ENCODE measurements at places on chromosomes 11 and 22.
A peak's percentile ranks its signal among the peaks of the same experiment; 100 is the strongest.

DNA sequence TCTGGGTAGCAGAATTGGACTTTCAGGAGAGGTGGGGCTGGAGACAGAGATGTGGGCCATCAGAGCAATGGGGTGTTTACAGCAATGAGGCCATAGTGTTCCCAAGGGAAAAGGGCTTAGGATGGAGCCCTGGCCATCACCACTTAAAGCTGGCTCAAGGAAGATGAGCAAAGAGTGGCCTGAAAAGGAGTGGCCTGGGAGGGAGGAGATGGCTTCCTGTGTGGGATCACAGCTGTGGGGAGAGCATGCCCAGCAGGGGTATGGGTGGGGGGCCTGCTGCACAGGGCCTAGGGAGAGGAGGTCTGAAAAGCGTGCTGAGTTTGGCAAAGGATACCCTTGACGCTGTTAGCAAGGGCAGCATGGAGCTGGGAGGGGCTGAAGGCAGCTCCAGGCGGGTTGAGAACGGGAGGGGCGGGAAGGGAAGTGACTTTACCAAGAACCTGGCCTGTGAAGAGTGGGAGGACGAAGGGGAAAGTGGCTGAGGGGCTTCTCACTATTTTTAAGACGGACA lies 13.9 kb downstream of the LRRC32 start:
- no peak for DNase-seq

GRCh38 chr11:63670433-63671321 lies 499 bp downstream of the ATL3 start:
- DNase-seq: peak; percentile 61

- no peak for DNase-seq
These were observed 2.1 kb downstream of the TMEM25 start for GRCh38 chr11:118532852-118533768.

- peak; percentile 63 for DNase-seq
These were observed at the start of gene STK33 for GRCh38 chr11:8593935-8594909. STK33 (minus strand) TSS chr11:8594228; CDS start chr11:8474905, 119,323 bp downstream.

DNA sequence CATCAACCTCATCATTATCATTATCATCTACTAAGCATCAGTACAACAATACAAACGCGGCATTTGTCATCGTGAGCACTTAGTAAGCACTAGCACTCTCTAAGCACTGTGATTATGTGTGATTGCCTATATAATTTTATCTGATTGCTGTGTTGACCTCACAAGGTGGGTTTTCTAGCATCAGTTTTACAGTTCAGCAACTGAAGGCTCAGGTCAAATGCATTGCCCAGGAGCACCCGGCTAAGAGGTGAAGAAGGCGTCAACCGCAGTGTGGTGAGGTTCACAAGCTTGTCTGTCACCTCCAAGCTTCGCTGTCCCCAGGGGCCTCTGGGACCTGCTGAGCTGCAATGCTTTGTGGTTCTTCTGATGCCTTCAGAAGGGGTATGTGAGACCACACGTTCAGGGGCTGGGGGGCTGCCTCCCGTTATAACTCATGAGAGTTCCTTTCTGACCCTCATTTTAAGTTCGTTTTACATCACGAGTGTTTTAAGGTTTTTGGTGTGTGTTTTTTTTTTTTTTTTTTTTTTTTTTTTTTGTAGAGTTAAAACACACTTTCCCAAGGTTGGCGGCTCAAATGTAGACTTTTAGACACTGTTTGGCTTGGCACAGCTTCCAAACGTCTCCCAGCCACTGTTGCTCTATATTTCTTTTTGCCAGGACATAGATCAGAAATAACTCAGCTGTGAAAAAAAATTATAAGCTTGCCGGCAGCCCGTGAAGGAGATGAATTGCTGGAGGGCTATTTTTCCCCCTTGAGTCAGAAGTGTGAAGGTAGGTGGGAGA lies 33.8 kb upstream of the SCUBE1 start:
- DNase-seq: no peak

DNA sequence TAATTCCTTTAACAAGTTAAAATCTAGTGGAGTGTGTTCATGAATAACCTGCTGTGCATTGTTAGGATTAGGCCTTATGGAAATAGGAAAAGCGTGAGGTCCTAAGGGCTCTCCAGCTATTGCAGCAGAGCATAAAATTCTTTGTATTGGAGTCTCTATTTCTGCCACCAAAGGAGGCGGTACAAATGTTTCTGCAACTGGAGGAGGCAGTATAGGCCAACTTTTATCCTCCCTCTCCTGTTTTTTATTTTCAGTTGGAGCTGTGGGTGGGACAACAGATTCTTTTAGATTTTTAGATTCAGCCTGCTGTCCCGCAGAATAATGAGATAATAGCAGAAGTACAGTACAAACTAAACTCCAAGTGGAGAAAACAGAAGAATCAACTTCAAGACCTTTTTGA lies 26.2 kb downstream of the OR10A6 start:
- DNase-seq: no peak
